ENCODE measurements at places on chromosomes 12 and 14.

GRCh38 chr14:49056021-49056420, 530.2 kb downstream of the RPS29 start:
- no peak for DNase-seq

GRCh38 chr12:99192489-99192888, 455.1 kb upstream of the GARIN6 start:
- DNase-seq, result no peak

DNA sequence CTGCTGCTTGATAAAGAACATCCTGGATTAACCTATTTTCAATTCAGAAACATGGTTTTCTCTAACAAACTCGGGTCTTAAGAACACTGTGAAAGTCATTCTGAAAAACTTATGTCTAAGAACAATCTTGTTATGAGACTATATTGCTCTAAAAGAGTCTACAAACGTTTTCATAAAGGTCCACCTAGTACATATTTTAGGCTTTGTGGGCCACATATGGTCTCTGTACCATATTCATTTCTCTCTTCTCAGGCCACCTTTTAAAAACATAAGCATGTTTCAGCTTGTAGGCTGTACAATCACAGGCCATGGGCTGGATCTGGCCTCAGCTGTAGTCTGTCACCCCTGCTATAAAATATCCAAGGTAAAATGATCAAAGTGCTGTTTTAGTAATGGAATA, 39.9 kb downstream of the PPP4R3A start:
- DNase-seq, result no peak

- DNase-seq, result no peak
Measured at GRCh38 chr12:78864870-78865463, 393 bp downstream of the SYT1 start.

GRCh38 chr12:85466890-85467289, 186.9 kb downstream of the ALX1 start:
- DNase-seq, result no peak

DNA sequence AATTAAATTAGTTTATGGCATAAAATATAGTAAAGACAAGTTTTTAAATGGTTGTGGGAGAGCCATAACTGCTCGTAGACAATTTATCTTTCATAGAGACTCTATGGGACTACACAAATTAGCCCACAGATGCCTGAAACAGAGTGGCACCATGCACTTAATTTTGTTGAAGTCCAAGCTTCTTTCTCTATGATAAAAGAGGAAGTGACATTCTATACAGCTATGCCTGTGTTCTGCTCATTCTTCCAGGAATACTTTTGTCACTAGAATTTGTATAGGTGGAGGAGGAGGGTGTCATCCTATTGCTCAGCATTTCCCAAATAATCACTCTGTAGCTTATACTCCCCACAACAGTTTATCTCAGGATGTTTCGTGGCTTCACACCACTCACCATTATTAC, 43.7 kb upstream of the KICS2 start:
- DNase-seq, result no peak

GRCh38 chr12:627863-628741, 35.1 kb downstream of the NINJ2 start:
- no peak for DNase-seq

DNA sequence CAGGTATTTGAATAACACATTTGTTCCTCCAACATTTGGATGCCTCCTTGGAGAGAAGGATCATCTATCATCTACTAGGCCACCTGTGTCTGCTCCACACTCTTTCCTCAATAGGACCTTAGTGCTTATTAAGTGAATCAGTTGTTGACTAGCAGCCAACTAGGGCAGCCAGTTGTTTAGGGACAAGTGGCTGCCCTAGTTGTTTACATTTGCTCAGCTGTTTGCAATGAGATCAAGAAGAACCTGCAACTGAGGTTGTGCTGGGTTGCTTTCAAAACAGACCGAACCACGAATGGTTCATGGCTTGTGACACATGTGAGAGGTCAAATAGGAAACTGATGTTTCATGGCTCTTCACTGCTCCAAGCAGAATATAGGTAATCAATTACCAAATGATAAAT, 53.8 kb downstream of the TMCC3 start:
- DNase-seq, result no peak

GRCh38 chr14:66163023-66163422, 323.1 kb upstream of the CCDC196 start:
- no peak for DNase-seq

DNA sequence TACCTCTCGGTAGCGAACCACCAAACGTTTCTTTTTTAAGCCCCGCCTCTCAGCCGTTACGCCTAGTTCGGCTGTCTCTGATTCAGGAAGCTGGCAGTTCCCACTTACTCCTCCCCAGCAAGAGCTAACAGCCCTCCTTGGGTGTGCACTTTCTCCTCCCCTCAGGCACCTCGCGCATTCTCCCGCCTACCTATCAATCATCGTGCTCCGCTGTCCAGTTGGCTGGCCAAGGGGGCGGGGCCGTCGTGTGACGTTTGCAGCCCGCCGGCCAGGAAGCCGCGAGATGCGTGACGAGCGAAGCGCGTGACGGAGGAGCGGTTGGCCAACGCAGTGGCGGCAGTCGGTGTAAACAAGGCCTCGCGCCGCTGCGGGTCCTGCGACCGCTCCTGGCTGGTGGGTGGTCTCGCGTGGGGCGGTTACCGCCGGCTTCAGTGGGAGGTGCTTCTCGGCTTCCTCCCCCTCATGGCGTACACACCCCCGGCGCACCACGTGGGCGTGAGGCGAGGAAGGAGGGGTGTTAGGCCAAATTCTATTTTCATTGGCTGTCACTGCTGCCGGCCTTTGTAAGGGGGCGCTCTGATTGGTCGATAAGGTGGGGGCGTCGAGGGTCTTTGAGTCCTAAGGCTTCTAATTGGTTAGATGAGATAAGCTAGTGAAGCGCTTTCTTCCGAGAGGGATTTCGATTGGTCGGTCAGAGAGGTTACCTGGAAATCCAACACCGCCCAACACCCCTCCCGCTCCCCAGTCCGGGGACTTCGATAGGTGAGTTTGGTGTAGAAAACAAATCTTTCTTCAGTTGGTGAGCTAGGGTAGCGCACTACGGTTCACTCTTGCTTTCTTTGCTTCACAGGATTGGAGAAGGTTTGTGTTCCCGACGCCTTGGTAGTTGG, at the start of the genes DCAF11 and NRL:
DCAF11 (plus strand) TSS at position 246 of the 890 bp plus-strand sequence. CDS start 818 bp downstream, outside the sequence.
NRL (minus strand) TSS at position 418 of the 890 bp plus-strand sequence. CDS start 32,101 bp downstream, outside the sequence.
- DNase-seq, result peak; percentile 97

DNA sequence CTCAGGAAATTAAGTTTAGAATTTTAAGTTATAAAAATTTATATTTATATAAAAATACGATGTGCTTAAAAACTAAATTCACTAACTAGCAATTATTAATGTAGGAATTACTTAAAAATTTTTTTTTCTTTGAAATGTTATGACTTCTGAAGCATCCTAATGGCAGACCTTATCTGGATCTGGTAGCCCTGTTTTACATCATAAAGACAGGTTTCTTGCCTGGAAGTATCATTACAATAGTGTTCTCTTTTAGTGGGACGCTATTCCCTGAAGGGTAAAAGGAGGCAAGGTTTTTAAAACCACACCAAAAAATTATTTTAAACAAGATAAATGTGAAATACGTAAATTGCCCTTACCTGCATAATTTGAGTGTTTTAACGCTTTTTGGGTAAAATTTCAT, 2.1 kb downstream of the WDR20 start:
- DNase-seq, result no peak

DNA sequence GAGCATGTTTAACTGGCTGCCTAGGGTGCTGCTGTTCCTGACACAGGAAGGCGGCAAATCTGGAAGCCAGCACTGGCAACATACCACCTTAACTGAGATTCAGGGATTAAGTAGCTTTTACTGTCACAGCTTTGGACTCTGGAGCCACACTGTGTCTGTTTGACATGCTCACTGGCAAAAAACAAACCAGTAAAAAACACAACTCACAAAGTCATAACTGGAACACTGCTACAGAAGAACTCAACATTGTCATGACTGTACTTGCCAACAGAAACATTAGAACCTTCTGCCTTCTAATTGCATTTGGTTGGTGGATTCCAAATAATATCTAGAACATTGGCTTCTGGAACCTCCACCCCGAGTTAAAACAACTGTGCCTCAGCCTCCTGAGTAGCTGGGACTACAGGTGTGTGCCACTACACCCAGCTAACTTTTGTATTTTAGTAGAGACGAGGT, 117.6 kb downstream of the TTC6 start:
- no peak for DNase-seq

GRCh38 chr12:18135509-18135908, 45.5 kb upstream of the RERGL start:
- DNase-seq, result no peak

DNA sequence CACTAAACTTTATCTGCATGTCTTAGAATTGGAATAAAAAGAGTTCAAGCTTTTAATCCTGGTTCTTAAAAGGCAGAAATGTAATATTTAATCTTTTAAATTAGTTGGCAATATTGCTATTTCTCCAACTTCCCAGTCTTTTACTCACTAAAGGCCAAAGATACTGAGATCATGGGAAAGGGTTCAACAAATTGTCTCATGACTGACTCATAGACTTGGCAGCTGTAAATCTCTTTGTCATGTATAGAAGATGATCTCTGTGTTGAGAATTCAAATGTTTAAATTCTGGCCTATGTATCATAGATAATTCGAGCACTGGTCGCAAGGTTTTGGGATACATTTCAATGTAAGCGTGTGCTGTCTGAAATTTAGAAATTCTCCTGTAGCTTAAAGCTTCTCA, 40.1 kb upstream of the STRAP start:
- no peak for DNase-seq

DNA sequence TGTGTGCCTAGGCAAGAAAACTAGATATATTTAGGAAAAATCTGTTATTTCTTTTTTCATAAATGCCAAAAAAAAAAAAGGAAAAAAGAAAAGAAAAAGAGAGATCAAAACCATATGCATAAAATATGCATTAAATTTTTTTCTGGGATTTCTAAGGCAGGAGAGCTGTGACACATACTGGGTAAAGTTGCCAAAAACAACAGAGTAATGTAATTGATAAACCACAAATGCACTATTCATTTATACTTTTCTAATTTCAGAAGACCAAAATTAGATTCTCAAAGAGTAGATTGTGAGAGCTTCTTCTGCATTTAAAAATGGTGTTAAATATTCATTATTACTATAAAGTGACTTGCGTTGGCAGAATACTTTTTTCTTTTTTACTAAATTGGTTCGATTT, 673.8 kb upstream of the MGAT4C start:
- DNase-seq, result no peak

DNA sequence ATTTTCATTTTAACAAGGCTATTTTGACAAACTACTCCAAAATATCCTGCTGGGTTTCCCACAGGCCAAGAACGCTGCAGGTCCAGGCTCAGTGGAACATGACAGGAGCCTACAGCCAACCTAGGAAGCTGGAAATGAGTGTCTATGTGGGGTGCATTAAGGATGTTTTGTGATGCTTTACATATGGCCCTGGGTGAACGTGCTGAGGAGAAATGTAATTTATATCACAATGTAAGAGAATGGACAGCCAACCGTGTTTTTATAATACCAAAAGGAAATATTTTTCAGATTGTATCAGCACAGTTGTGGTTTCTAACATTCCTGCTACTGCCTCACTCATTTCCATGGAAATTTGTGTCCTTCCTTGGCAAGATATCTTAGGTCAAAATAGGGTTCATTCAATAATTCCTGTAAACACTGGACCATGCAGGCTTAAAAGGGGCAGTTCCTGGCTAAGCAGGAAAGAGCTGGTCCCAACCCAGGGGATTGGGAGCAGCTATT, 51.5 kb downstream of the ST8SIA1 start:
- DNase-seq, result no peak

DNA sequence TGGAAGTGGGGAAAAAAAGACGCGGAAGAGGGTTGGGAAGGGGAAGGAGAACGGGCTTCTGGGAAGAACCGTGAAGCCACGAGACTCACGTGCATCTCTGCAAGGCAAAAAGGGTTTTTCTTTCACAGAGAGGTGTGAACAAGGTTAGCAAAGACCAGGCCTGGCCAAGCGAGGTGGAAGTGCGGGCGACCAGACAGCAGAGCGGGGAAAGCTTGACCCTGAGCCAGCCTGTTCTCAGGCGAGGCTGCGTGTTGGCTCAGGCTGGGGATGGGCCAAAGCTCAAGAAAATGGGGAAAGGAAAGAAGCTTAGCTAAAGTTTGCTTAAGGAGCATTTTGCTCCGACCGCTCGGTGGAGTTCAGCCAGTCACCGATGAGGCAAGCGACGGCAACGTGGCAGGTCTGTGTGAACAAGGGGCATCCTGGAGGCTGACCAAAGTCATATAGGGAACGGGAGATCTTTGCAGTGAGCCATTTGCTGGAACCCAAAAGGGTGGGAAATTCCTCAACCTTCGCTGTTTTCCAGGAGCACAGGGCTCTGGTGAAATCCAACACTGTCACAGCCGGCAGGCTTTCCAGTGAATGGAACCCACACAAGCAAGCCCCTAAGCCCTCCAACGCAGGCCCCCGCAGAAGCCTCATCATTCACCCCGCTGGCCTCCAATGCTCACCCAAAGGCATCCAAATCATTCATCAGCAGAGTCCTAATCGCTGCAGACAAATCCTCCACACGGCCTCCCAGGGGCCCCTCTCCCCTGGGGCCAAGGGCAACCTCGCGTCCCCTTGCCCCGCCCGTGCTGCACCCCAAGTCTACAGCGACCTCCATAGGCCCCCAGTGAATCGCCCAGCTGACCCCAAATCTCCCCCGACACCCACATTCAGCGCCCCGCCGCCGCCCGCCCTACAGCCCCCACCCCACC, 754 bp downstream of the ZNF605 start:
- DNase-seq, result no peak

DNA sequence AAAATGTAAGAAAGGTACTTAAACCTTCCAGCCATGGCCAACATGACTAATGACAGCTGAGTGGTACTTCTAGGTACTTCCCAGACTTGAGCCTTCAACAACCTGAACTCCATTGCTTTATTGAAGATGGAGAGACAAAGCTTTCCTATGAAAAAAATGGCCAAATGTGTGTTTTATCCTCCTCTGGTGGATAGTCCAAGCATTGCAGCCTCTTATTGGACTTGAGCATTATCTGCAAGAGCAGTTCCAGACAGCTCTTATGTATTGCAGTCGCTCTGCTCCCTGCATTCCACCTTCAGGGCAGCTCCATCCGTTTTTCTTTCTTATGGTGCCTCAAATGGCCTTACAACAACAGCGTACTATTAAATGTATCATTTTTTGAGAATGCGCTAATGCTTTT, 588.2 kb downstream of the NRXN3 start:
- peak; percentile 37 for DNase-seq

GRCh38 chr12:68400226-68400829, 68.2 kb upstream of the MDM1 start:
- DNase-seq, result no peak

- DNase-seq, result no peak
Measured at GRCh38 chr12:726281-727140, 25.9 kb upstream of the WNK1 start.

GRCh38 chr14:91997492-91997891, 42.4 kb downstream of the TRIP11 start:
- no peak for DNase-seq

- DNase-seq, result no peak
Measured at GRCh38 chr12:9721394-9722092, 11.4 kb downstream of the CLECL1 start.
